Stimulated activated CD8-positive, alpha-beta memory T cell treated with anti-CD3 and anti-CD28 coated beads, Interleukin-4, amount 100 ng/mL, for 4 hours (primary cell): ENCODE measurements at places on chromosomes 2 and 18.

GRCh38 chr2:28975671-28976070 lies 5.4 kb upstream of the TOGARAM2 start:
- no peak for DNase-seq

GRCh38 chr2:203535784-203536585 lies 884 bp upstream of the RAPH1 start:
- no peak for DNase-seq

DNA sequence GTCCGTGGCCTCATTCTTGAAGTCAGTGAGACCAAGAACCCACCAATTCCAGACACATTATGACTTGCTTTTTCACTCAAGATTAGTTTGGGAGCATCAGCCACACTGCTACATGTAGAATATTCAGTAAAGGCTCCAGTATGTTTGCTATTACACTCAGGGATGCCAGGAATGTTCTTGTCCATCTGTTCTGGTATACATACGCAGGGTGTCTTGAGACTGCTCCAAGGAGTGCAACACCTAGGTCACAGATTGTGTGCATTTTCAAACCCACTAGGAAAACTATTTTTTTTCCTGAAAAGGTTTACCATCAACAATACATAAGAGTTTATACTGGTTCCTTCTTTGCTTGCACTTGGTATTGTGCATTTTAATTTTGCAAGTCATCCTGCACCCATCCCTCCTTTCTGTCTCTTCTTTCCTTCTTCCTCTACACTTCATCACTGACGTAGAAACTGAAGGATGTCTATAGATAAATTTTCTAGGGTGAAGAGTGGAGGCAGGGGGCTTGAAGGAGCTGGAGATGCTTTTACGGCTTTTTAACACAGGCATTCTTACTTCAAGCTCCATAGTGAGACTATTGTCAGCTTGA lies 35.3 kb upstream of the MAP2 start:
- no peak for DNase-seq

GRCh38 chr2:26850000-26850431 lies 2.1 kb downstream of the DPYSL5 start:
- DNase-seq: no peak

DNA sequence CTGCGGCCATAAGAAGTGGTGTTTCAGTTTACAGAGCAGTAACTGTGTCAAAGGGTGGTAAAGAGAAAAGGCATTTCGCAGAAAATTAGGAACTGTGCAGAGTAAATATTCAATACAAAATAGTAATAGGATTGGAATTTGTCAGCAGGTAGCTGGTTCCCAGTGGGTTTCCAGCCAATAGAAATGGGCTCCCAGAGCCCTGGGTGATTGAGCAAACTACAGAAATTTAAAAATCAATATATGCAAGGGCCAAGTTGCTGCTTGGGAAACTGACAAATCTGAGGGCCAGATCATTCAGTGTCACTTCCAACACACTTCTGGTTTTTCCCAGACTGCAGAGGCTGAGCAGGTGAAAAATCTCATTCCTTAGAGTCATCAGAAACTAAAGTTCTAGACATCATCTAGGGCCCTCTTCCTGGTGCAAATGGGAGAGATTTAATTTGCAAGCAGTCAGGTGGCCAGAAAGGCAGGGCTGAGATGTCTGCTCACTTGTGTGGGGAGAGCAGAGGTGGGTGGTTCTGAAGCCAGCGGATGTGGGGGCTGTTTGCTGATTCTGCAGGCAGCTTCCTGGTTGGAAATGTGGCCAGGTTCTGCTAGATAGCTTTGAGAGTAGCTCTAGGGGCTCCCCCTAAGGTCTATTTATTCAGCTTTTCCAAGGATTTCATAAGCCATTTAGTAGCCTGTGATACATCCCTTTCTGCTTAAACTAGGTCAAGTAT lies 182.4 kb downstream of the NCK2 start:
- peak; percentile 21 for DNase-seq

DNA sequence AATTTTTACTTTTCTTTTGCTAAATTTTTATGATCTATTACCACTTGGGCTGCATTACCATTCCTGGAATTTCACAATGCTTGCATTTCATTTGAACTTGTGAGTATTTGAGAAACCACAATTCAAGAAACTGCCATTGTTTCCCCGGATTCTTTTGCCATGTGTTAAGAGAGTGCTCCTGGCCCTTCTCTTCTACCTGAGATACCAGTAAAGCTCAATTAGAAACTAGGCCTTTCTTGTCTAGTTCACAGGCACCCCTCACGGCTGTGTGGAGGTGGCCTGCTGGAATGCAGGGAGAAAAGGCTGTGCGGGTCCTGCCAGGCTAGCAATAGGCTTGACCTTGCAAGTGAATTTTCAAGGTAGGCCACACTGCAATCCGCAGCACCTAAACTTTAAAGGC lies 40.8 kb downstream of the ZEB2 start:
- no peak for DNase-seq

- no peak for DNase-seq
Observed at GRCh38 chr2:64157792-64158191, 13.6 kb upstream of the PELI1 start.

DNA sequence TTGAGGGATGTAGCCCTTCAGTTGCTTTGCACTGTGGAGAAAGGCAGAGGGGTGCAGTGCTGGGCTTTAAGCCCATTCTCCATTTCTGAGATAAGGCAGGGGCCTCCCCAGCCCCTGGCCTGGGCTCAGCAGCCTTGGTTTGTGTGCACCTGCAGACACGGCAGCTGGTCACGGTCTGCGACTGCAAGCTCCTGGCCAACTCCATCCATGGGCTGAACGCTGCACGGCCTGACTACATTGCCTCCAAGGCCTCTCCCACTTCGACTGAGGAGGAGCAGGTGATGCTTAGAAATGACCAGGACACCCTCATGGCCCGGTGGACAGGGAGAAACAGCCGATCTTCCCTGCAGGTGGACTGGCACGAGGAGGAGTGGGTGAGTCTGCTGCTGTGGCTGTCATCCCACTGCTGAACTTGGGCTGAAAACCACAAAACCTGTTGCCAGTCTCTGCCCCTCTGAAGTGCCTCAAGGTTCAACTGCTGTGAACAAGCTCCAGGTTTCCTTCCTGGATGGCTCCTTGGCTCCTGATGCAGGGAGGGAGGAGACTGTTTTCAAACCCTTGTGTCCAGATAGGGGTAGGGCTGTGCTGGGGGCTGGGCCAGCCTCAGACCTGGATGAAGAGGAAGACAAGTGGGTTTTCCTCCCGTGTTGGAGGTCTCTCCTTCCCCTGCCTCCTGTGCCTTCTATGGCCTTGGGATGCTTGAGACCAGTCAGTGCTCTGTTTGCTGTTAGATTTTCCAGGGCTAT lies 54.0 kb downstream of the COA5 start:
- no peak for DNase-seq

- no peak for DNase-seq
Observed at GRCh38 chr2:188629753-188630527, 338.3 kb downstream of the GULP1 start.

DNA sequence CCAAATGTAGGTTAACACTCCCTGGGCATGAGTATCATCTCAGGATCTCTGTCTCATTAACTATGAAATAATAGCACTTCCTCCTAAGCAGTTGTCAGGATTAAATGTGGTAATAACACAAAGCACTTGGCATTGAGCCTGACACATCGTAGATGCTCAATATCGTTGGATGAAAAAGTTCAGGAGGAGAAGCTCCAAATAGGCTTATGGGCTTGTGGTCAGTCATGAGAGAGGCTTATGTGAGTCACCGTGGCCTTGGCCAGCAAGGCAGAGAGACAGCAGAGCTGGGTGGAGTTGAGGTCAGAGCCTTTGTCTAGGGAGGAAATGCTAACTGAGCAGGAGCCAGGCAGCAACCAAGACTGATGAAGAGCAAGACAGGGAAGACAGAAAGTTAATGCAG lies 68.3 kb upstream of the PPM1B start:
- no peak for DNase-seq

DNA sequence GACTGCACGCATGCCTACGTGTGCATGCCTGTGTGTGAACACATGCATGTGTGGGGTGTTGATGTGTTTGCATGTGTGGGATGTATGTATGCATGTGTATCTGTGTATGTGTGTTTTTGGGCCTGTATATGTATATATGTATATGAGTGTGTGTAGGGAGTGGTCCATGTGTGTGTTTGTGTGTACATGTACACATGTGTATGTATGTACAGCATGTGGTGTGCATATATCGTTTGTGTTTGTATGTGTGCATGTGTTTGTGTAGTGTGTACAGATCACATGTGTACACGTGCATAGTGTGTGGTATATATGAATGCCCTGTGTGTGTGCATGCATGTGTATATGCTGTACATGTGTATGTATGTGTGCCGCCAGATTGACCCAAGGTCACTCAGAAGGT lies 54.2 kb upstream of the ASB18 start:
- no peak for DNase-seq

DNA sequence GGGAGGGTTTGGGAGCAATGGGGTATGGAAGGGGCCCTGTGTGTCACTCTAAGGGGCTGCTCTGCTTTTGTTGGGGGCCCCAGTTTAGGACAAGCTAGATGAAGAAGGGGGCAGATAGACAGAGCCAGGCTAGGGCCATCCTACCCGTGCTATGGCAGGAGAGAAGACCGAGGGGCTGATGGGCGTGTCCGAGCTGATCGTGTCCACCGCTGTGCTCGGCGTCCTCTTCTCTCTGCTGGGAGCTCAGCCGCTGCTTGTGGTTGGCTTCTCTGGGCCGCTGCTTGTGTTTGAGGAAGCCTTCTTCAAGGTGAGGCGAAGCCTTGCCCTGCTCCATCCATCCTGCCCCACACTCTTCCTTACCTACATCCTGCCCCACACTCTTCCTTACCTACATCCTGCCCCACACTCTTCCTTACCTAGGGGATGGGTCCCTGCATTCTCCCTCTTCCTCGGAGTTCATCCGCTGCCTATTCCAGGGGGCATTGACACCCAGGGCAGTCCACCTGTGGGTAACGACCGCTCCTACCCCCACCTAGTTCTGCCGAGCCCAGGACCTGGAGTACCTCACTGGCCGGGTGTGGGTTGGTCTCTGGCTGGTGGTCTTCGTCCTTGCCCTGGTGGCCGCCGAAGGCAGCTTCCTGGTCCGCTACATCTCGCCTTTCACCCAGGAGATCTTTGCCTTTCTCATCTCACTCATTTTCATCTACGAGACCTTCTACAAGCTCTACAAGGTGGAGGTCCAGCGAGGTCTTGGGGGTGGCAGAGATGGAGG lies 8.9 kb downstream of the SLC4A3 start:
- DNase-seq: no peak
